ENCODE measurements at places on chromosomes 2 and 18.
A peak's percentile ranks its signal among the peaks of the same experiment; 100 is the strongest.

- no peak for DNase-seq
These were observed 22.7 kb downstream of the FAM124B start for GRCh38 chr2:224379172-224379571.

DNA sequence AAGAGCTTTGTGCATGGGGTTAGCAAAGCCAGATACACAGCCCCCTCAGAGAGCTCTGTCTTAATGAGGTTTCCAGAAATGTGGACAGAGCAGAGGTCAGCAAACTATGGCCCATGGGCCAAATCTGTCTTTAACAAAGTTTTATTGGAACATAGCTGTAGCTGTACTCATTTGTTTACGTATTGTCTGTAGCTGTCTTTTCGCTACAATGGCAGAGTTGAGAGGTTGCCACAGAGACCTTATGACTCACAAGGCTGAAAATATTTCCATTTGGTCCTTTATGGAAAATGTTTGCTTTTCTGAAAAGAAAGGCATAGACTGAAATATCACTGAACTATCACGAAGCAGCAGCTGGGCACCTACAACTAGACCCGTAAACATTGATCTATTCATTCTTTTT, 841.8 kb downstream of the SLC4A3 start:
- DNase-seq: no peak

DNA sequence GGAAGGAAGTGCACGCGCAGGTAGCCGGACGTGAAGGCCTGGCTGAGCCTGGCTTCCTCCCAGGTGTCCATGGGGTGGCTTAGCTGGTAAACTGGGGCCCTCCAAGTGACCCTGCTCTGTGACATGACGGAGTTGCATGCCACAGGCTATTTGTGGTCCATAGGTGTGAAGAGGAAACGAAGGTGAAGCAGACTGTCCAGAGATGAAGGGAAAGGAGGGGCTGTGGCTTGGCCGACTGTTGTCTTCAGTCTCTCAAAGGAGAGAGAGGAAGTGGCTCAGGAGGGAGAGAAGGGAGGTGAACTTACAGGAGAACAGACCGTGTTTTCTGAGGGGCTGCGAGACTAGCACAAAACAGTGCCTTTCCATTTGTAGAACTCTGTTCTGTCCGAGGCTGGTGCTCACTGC, 19.3 kb downstream of the INPP5D start:
- DNase-seq: no peak

GRCh38 chr2:209473930-209474419, 50.1 kb downstream of the MAP2 start:
- DNase-seq: peak; percentile 92

GRCh38 chr2:237962432-237963084, 4.3 kb upstream of the UBE2F start:
- DNase-seq: no peak

- no peak for DNase-seq
These were observed 550 bp downstream of the MFSD6 start for GRCh38 chr2:190408538-190409271.

GRCh38 chr18:60020107-60020925, 120.5 kb downstream of the PMAIP1 start:
- DNase-seq: no peak

- DNase-seq: no peak
These were observed 14.2 kb downstream of the SEPTIN2 start for GRCh38 chr2:241329669-241330615.

DNA sequence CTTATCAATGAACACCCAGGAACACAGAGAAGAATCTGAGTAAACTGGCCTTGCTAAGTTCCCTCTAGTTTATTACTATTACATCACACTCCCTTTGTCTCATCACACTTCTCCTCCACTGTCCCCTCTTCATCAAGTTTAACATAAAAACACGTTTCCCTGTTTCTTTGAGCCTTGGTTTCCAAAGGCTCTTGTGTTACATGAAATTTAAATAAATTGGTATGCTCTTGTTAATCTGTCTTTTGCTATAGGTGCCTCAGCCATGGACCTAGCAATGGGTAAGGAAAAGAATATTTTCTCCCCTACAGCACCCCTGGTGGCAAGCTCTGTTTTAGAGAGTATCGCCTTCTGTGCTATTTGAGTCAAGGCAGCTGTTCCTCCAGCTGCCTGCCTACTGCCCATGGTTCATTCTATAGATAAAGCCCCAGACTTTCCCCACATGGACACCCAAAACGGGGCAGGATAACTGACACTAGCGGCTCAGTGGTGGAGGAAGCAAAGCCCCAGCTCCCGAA, 31.8 kb downstream of the TGIF1 start:
- no peak for DNase-seq

DNA sequence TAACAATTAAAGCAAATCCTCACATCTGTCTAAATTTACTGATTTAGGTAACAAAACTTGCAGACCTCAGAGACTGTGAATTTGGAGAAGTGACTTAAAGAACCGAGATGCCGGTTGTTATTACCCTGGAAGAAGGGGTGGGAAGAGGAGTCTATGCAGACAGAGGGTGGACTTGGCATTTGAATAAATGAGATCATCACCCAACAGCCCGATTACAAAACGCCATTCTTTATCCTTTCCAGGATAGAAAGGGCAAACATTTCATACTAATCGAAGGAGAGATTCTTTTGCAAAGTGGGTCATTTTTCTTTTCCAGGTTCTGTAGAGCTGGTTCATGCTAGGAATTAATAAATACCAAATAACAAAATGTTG, 73.1 kb upstream of the TPO start:
- DNase-seq: no peak

DNA sequence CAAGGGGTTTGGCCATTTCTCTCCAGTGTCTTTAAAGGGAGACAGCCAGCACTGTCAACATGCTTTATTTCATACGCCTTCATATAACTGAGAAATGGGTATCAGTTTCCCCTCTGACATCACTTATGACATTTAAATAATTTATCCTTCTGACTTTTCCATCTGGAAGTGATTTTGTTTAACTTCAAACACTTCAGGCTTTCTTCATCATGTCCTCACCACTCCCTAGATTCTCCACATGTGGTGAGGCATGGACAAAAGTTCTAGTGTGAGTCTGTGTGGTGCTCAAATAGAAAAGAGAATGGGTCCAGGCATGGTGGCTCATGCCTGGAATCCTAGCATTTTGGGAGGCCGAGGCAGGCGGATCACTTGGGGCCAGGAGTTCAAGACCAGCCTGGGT, 158.6 kb downstream of the TXNL1 start:
- no peak for DNase-seq

- DNase-seq: no peak
These were observed 26.8 kb upstream of the SP3 start for GRCh38 chr2:173991856-173992588.

Measured in AG04449 (cell line).